Mammary epithelial cell (primary cell): ENCODE measurements at places on chromosomes 5 and 9.
A peak's percentile ranks its signal among the peaks of the same experiment; 100 is the strongest.

DNA sequence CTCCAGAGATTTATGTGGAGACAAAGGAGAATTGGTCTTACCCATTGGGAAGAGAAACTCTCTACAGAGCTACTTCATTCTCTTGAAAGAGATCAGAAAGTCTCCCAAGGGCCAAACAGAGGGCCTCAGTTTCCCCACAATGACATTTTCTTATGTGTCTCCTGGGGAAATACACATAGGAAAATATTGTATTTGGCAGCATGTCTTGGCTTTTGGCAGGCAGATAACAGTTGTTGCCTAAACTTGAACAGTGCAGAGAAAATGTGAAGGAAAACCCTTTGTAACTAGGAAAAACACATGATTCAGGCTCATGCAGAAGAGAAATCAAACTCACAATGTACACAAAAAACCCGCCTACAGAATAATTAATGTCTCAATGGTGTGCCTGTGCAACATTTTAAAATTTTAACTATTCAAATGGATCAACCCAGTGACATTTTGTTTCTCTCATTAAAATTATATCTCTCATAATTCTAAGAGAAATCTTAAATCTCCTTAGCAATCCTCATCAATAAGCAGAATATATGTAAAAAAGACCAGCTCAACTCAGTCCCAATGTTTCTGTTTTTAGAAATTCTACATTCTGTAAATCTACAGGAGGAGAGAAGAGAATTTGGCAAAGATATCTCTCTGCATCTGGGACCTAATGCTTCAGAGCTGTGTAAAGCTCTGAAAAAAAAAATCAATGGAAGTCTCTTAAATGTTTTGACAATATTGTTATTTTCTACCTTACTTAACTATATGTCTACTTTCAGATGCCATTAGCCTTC is 205.1 kb downstream of the ADAMTSL1 start:
- DNase-seq, result no peak

DNA sequence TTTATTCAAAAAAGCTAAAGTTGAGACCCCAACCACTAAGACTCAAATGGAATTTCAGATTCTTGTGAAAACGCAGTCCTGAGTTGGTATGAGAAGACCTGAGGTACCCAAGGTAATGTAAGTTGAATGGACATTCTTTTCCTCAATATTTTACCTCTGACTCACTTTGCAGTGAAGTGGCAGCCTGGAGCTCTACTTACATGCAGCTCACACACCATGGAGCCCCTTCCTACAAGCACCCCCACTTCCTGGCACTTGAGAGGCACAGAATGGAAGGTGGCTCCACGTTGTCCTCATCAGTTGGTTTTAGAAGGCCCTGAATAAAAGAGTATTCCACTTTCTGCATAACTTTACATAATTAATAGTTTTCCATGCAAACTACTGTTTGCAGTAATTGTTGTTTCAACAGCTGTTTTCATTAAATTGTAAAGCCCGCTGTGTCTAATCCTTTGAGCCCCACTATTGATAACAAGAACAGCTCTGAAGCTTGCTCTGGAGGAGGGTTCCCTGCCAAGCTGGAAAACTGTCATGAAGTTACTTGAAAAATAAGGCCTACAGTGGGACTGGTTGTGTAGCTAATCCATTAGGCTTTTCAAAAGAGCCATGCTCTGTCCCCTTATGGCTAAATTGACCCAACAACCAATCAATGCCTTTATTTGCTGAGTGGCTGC is 102.2 kb upstream of the SPATA31D4 start:
- DNase-seq, result no peak

DNA sequence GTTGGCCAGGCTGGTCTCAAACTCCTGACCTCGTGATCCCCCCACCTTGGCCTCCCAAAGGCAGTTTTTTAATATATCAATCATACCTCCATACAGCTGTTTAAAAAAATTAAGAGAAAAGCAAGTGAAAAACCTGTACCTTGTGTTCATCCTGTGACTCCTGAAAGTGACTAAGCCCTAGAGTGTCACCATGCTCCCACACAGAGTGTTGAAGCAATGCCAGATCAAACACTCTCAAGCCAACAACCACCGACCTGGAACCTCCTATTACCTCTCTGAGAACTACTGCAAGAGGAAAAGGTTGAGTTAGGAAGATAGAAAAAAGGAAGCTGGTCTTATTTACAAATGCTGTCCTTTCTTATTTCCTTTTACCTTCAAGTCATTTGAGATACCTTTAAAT is 123.5 kb downstream of the RASEF start:
- DNase-seq, result peak; percentile 26

GRCh38 chr5:180116077-180116999 is 44.8 kb upstream of the RNF130 start:
- DNase-seq, result no peak

DNA sequence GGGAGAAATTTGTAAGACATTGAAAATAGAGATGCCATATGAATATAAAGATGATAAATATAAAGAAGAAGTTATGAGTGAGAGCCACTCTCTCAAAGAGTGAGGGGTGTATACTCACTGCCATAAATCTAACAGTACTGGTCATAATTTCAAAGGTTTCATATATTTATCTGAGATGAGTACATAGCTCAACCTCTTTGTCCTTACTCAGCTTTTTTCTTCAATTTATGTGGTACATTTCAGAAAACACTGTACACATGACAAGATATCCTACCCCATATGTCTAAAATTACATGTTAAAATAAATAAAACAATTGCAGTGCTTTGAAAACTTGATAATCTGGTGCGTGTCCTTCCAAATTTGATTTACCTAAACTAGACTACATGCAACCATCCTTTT is 5.2 kb upstream of the MCC start:
- no peak for DNase-seq

DNA sequence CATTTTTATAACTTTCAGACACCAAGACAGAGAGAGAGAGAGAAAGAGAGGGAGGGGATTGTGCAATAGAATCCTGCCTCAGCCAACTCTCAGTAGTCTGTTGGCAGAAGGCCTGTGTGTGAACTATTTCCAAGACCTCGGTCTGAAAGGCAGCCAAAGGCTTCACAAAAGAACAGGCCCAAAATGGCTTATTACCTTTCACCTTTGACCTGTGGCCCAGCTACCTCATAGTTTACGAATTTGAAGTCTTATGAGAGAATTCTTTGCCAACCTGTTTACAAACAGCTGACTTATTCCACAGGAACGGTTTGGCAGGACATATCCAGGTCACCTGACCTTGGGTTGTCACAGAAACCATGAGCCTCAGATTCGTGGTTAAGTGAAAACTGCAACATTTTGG is 48.6 kb downstream of the NR2F1-AS1 start:
- peak; percentile 23 for DNase-seq
